ENCODE measurements at places on chromosomes 4 and X. TPM values are rescaled to one million over a fixed set of nuclear protein-coding genes. Genes with fewer than 3 reads are reported as not detected.

GRCh38 chr4:177229331-177229730 is 80.3 kb upstream of the NEIL3 start:
- DNase-seq = no peak

The PPEF1 gene
- total RNA-seq = 0.13 TPM

- no peak for DNase-seq
These were observed 219.2 kb downstream of the KIT start for GRCh38 chr4:54877006-54877405.

DNA sequence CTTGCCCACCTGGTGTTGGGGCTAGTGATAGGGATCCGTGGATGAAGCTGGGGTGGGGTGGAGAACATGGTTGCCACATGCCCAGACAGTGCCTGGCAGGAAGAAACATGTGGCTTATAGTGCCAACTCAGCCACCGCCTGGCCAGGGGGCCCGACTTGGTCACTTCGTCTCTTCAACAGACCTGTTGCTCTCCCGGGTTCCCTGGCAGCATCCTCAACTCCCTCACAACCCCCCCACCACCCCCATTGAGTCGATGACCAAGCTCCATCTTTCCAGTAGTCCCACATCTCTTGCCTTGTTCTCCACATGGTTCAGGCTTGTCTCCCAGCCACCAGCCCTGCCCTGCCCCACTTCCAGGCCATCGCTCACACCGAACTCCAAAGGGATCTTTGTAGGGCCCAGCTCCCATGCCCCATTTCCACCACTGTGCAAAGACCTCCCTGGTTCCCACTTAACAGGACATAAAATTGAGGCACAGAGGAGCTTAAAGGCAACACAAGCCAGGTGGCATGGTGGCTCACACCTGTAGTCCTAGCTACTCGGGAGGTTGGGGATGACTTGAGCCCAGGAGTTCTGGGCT is 7.8 kb downstream of the PNCK start:
- DNase-seq = no peak

GRCh38 chr4:100907465-100908454 is 389.9 kb upstream of the EMCN start:
- peak; percentile 20 for DNase-seq

DNA sequence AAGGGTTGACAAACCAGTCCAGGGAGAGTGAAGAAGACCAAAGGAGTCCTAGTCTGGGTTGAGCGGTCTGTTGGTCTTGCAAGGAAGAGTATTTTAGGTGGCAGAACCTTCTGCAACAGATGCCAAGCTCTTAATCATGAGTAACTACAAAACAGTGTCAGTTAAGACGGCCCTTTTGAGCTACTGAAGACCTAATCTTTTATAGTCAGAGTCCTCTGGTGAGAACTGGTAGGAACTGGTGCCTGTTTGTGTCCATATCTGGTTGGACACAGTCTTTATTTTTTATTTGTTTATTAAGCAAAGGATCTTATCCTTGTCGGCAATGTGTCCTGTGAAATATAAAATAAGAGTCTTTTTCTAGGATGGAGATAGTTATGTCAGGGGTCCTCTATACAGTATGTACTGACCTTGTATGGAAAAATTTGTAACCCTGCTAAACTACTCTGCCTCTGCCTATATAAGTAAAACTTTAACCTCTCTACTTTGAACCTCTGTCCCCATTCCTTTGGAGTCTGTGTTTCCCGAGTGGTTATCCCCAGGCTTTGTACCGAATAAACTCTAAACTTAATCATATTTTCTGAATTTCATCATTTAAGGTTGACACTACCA is 47.1 kb downstream of the FAM13A start:
- no peak for DNase-seq

DNA sequence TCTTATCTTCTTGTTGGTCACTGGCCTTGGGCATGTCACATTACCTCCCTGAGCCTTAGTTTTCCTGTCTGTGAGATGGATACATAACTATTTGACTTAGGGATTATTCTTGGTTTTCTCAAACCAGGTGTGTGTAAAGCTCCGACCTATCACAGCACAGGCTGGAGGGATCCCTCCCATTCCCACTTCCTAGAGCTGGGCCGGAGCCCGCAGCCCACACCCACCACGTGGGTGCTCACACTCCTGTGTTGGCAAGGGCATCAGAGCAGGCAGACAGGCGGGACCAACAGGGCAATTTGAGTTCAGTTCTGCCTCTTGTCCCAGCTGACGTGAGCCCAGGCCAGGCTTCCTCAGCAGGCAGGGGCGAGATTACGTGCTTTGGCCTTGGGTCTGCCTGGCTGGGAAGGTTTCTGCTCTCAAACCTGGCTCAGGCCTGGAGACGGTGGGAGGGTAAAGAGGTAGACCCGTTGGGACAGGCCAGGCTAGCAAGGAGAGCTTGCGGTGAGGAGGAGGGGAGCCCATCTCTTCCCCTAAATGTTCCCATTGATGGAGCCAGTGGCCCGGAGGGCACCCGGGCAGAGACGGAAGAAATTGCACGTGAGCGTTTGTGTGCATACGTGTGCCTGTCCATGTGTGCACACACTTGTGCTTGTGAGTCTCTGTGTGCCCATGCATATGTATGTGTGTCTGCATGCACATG is 734 bp upstream of the SH3TC1 start:
- peak; percentile 87 for DNase-seq

The PDE6B gene
- total RNA-seq = 0.64 TPM

The SMIM10L2A gene
- 3.8 TPM for total RNA-seq

The TRIM60 gene
- total RNA-seq = not detected

GRCh38 chr4:186790630-186791029 is 67.0 kb upstream of the FAT1 start:
- no peak for DNase-seq

- DNase-seq = peak; percentile 22
These were observed 43.5 kb downstream of the CLCN3 start for GRCh38 chr4:169663831-169664230.

The GPAT3 gene
- 4.5 TPM for total RNA-seq

GRCh38 chrX:16946361-16946964 is at the start of gene REPS2:
REPS2 (plus strand) TSS chrX:16946658; CDS start chrX:16946862, 204 bp downstream.
- DNase-seq = peak; percentile 55

DNA sequence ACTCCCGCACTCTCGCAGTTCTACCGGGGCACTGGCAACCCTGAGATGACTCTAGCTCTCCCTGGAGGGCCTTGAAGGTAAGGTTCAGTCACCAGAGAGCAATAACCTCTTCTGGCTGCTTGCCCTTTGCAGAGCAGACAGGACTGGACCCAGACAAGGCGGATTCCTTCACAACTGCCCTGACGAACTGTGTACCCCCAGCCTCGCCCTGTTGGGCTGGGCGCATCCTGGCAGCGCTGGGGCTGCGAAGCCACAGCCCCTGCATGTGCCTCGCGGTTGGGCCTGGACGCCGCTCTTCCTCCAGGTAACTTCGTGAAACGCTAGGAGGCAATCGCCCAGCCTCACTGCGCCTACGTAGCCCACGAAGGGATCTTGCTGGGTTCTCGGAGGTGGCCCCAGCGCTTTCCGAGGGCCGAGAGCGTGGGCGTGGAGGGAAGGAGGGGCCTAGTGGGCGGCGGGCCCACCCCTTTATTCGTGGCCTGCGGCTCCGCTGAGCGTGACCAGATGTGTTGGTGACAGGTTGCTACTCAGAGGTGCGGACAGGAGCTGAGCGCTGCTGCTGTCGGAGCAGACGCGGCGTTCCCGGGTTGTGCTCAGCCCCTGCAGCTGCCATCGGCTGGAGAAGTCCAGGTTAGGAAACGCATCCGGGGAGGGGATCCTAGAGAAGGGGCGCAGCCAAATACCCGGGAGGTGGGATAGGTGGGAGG is 1.9 kb upstream of the MAMLD1 start:
- DNase-seq = no peak

- no peak for DNase-seq
These were observed 13.5 kb upstream of the GEMIN8 start for GRCh38 chrX:14043209-14043608.

DNA sequence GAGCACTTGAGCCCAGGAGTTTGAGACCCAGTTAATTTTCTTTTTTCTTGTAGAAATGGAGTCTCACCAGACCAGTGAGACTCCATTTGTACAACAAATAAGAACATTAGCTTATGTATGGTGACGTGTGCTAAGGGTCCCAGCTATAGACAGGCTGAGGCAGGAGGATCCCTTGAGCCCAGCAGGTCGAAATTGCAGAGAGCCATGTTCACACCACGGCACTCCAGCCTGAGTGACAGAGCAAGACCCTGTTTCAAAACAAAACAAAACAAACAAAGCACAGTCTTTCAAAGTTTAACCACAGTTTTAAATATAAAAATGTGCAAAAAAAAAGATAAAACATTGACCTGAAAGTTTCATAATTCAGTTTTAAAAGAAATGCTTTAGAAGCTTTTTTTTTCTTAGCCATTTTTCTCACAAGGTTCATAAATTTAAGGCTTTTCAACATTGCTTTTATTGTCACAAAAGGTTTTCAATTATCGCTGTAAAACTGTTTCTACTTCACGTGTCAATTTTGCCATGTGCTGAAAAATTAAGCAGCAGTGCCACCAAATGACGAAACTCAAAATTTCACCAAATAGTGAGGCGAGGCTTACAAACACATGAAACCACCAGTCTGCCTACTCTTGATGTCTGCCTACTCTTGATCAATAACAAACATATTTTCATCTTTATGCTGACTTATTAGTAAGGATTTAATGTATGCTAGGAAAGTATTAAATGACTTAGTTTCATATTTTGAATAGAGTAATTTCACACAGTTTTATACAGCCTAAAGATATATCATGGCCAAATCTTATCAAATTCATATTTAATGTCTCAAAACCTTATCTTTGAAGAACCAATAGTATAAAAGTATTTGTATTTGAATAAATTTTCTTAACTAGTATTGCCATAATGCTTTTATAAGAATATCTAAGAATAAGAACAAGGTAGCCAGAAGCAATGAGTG is 126.3 kb downstream of the NEK1 start:
- DNase-seq = peak; percentile 61

The ZNF157 gene
- not detected for total RNA-seq

GRCh38 chr4:143531380-143531779 is 17.9 kb downstream of the SMARCA5 start:
- DNase-seq = peak; percentile 27

The PDCL2 gene
- not detected for total RNA-seq

DNA sequence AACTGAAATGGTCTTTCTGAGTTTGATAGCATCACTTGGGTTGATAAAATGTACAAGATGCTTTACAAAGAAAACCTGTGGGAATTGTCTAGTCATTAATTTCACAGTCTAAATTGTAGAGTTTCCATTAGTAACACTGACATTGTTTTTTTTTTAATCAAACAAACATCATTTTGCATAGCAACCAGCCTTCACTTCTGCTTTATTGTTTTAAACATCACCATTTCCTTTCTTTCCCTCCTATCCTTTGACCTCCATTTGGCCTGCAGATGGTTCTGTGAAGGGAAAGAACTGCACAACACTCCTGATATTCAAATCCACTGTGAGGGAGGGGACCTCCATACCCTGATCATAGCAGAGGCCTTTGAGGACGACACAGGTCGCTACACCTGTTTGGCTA is 171.1 kb downstream of the PALLD start:
- no peak for DNase-seq

The TRIM75 gene
- not detected for total RNA-seq

- DNase-seq = peak; percentile 87
These were observed 67.0 kb downstream of the NHS start for GRCh38 chrX:17441965-17442364.

The DMP1 gene
- not detected for total RNA-seq

The RPGR gene
- 8.2 TPM for total RNA-seq

DNA sequence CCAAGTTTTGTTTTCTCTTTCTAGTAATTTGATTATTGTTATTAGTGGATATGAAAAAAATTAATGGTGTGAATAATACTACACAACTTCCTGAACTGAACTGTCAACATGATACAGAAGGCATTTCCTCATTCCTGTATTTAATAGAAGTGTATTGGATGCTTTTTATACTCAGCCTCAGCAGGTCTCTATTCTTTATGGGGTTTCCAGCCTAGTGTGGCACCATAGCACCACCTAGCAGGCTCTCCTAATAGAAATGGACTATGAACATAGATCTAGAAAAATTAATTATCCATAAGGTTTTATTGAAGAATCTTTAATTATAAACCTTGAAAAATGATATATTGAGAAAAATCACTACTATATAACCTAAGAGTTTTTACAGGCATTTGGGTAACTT is 52.4 kb downstream of the GLRB start:
- DNase-seq = peak; percentile 75

Measured in bronchial epithelial cell (primary cell).